ENCODE measurements at places on chromosomes 11 and 22.

DNA sequence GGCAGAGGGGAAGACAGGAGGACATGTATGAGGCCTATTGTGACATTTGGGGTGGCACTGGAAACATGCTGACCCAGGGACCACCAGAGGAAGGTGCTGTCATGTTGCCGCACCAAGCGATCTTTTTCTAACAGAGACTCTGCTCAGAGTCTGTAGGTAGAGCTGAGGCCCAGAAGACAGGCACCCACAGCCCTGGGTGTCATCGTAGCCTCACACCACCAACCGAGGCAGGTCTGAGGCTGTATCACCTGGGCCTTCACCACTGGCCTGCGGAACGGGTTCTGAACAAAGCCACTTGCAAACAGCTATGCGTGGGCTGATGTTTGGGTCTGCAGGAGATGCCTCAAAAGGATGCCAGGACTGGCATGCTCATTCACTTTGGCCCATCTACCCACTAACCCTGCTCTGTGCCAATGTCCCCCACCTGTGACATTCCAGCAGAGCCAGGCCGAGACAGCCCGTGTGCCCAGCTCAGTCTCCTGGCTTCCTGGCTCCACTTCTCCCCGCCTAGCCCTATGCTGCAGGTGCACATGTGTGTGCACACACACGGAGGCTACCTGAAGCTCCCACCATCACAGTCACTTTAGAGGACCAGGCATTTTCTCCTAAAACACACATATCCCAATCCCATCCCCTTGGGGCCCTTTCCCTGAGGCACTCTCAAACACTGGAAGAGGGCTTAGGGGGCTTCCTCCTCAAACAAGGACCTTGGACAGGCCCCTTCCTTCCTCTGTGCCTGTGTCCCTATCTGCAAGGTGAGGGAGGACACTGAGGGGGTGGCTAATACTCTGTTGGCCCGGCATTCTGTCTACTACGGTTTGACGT lies 3.6 kb downstream of the TRIM29 start:
- DNase-seq: no peak

GRCh38 chr11:73382183-73382582 lies 6.0 kb downstream of the RELT start:
- DNase-seq: no peak

DNA sequence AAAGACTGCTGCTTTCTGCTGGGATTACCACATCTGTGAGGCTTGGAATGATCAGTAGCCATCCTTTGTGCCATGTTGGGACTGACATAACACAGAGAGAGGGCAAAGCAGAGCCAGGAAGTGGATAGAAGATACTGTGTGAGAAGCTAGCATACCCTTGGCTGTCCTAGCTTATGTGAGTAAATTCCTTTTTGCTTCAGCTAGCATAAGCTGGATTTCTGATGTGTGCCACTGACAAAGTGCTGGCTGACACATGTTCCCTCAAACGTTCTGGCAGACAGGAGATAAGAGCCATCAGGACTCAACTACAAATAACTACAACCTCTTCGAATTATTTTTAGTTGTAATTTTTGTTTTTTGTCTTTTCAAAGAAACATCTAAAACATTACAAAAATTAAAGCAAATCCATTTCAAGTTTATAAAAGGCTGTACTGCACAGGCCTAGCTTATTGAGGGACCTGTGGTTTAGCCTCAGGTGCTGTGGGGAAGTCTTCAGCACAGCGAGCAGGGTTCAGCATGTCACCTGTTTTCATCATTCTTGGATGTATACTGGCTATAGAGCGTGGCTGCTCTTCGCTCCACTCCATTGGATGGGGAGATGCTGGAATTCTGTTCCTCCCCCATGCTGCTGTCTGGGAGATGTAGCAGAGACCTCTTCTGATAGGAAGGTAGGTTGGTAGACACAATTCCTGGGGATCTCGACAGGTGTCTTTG lies 120.9 kb downstream of the SWAP70 start:
- DNase-seq: no peak

- DNase-seq: no peak
These were observed 137.0 kb downstream of the SNX19 start for GRCh38 chr11:130779267-130779666.

- DNase-seq: no peak
These were observed 24.3 kb upstream of the ADA2 start for GRCh38 chr22:17243524-17243923.

DNA sequence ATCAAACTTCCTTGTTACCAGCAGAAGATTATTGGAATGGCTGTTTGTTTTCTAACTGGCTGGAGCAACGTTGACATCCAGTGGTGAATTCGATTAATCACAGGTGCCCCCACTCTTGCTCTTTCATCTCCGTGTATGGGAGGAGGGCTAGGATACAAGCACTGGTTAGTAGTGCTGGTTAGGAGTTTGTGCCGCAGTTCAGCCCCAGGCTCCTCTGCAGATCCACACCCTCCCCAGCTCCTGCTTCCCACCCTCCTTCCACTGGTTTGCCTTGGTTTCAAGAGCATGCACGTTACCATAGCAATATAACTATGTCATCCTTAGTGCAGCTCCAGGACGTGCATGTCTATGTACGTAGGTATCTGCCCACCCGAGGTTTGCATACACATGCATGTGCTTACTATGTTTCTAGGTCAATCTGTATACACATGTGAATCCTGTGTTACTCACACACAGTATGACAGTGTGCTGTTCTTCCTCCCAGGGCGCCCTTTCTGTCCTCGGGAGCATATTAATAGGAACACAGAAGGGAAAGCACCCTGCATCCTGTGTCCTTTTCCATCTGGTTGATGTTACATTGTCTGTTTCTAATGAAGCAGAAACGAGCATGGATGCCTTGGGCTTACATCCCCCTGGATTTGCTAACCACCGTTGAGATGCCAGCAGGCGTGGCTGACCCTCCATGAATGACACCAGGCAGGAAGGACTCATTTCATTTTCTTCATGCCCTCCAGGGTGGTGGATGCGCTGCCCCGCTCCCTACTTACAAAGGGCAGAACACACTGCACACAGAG lies 539.3 kb downstream of the OPCML start:
- no peak for DNase-seq

- DNase-seq: peak; percentile 25
These were observed 14.0 kb downstream of the RPS6KA4 start for GRCh38 chr11:64372802-64373597.

GRCh38 chr22:46062232-46062615 lies 85.3 kb upstream of the WNT7B start:
- no peak for DNase-seq

DNA sequence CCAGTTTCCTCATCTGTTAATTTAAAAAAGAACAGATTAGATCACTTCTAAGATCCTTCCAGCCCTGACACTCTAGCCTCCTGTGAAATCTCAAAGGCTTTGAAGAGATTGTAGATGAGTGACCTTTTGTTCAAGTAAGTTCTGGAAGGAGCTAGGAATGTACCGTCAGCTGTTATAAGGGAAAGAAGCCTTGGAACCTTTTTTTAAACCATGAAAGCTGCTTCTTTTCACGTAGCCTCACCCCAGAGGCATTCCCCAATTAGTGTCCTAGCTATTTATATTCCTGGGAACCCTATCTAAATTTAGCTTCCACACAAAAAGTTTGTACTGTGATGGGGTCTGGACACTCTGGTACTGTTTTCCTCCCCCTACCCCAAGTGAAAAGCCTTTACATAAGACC lies 35.8 kb upstream of the SLN start:
- DNase-seq: no peak
